ENCODE measurements at places on chromosomes 2 and 18.

DNA sequence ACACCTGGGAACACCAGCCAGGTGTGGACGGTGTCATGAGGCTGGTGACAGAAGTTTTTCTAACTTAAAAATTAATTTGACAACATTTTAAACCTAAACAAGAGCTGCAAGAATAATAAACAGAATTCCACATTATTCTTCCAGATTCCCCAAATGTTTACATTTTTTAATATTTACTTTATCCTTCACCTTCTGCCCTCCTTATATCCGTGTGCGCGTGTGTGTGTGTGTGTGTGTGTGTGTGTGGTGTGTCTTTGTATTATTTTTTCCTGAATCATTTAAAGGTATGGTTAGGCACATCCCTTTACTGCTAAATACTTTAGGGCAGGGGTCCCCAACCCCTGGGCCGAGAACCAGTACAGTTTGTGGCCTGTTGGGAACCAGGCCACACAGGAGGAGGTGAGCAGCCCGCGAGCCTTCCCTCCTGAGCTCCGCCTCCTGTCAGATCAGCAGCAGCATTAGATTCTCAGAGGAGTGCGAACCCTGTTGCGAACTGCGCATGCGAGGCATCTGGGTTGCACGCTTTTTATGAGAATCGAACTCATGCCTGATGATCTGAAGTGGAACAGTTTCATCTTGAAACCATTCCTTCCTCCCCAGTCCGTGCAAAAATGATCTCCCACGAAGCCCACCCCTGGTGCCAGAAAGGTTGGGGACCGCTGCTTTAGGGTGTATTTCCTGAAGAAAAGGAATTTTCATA is 16.4 kb upstream of the IL1R2 start:
- DNase-seq: no peak

GRCh38 chr18:13562494-13563029 is 163.8 kb downstream of the FAM210A start:
- peak; percentile 52 for DNase-seq

GRCh38 chr18:7174344-7175095 is 56.4 kb upstream of the LRRC30 start:
- no peak for DNase-seq

GRCh38 chr18:48200631-48201336 is 208.4 kb downstream of the ZBTB7C start:
- DNase-seq: no peak

- DNase-seq: no peak
Measured at GRCh38 chr2:98026292-98026691, 30.5 kb upstream of the TMEM131 start.

- no peak for DNase-seq
Measured at GRCh38 chr2:161136696-161137324, 23.4 kb upstream of the TANK start.

DNA sequence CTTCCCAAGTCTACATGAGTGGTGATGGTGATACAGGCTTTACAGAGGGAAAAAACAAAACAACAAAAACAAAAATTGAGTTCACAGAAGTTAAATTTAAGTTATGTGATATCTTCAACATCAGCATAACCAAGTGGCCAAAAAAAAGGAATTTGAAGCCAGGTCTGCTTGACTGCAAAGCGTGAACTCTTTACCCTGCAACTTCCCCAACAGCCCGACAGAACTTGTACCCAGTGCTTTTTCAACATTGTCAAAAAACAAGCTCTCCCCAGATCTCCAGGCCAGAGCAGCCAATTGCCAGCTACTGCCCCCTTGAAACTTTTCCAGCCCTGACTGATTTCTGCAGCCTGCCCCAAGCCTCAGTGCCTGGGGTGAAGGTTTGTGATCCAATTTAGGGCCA is 76.7 kb downstream of the RNF144A start:
- no peak for DNase-seq

- DNase-seq: no peak
Measured at GRCh38 chr2:9264301-9264700, 57.7 kb downstream of the ASAP2 start.

DNA sequence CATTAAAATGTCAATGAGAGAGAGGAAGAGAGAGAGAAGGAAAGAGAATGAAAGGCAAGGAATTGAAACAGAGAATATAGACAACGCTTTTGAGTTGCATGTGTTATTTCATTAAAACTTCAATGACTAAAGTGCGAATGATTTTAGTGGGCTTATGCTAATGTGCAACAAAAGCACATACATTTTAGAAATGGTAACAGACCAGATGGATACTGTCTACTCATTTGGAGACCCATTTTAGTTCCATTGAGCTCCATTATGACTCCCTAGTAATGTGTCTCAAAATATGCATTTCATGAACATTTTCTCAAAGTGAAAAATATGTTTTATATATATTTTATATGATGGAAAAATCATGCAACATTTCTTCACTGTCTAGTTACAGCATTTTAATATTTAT is 622.2 kb upstream of the GCFC2 start:
- DNase-seq: no peak

DNA sequence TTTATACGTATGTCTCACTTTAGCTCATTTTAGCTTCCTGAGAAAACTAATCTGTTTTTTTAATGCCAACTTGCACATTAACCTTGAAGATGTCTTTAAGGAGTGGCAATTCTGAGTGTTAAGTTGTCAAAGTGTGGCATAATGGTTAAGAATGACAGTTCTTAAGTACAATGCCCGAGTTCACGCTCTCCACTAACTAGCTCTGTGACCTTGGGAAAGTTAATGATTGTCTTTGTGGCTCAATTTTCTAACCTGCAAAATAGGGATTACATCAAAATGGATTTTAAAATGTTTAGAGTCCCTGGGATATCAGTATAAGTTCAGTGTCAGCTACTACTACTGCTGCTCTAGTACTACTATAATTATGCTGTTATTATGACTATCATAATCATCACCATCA is 409.7 kb downstream of the SOCS6 start:
- no peak for DNase-seq

- DNase-seq: no peak
Measured at GRCh38 chr2:22737144-22737543, 647.8 kb upstream of the KLHL29 start.

GRCh38 chr2:216110620-216111019 is 1.5 kb downstream of the XRCC5 start:
- DNase-seq: no peak

DNA sequence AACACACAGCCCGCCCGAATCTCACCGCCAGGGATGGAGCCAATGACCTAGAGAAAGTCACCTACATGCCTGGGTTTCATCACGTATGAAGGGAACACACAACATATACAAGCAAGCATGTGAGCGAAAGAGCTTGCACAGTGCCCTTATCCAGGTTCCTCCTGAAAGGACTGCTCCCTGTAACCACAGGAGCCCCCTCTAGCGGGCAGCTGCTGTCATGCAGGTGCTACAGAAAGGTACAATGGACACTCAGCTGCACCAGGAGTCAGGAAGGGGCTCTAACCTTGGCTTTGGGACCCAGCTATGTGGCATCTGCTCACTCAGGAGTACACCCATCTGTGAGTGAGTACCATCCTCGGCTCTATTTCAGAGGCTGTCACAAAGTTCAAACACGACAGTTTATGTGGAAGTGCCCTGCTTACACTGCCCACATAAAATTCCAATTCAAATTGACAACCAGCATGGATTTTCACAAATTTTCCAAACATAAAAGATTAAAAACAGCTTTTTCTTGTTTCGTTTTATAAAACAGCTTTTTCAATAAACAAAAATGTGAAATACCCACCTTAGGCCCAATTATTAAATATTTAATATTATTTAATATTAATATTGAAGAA is 3.5 kb downstream of the NDUFA10 start:
- peak; percentile 19 for DNase-seq

DNA sequence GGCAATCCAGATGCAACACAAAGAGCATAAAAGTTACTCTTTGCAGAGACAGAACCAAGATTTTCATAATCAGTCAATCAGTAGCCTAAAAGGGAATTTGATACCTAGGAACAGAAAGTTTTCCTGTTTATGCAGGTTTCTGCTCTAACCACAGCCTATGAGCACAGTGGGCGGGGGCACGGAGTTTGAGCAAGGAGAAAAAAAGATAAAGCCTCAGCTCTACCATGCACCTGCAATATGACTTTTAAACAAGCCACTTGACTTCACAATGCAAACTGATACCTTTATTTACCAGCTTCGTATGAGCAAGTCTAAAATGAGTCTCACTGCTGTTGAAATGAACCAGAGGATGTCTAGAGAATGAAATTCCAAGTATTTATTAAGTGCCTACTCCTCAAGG is 5.6 kb upstream of the LRATD1 start:
- DNase-seq: no peak

DNA sequence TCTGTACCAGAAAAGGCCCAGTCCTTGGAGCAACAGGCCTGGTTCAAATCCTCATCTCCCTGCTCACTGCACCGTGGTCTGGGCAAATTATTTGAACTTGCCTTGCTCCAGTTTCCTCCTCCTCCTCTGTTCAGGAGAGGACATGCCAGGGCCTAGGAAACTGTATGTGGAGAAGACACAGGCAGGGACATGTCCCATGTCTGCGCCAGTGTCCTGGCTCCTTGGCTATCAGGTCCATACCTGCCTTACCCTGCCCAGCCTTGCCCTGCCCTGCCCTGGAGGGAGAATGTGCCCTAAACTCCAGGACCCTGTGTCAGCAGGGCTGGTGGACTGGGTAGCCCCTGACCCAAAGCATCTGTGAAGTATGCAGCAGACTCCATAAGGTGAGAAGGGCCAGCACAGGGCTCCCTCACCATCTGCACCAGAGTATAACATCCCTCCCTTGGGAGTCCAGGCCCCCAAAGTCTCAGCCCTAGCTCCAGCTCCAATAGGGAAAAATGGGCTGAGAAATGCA is 165.3 kb downstream of the GALNT1 start:
- DNase-seq: no peak

GRCh38 chr2:5764041-5764440 is 71.9 kb downstream of the SOX11 start:
- no peak for DNase-seq

DNA sequence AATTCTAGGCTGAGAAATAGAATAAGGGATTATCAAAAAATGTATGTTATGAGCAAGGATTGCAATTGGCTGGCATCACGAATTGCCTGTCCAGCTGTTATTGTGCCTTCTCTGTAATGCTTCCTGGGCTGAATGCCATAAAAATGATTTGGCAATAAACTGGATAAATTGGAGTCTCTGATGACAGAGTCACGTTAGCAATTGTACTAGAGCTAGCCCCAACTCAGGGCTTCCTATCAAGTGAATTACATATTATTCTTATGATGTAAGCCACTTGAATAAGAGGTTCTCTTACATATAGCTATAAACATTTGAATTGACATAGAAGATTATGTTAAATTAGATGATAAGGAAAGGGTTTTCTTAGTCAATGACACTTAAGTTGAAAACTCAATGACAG is 607.5 kb upstream of the REG3G start:
- DNase-seq: no peak

GRCh38 chr2:207483066-207483465 is 46.7 kb upstream of the CREB1 start:
- DNase-seq: no peak

GRCh38 chr18:70284976-70285620 is 3.7 kb upstream of the SOCS6 start:
- DNase-seq: no peak

DNA sequence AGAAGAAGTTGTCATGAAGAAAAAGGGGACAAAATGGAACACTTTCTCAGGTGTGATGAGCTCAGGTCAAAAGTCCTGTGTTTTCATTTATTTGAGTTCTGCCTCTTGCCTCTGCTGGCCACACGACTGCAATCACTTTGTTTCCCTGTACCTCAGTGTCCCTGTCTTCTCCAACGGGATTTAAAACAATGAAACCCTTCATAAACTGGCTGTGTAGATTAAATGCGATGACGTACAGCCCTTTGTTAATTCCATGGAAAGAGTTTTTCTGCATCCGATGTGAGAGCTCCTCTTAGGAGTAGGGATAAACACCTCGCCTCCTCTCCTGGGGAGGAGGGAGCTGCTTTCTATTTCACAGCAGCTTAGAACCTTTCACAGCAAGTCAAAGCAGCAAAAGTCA is 51.5 kb upstream of the CNGA3 start:
- DNase-seq: no peak

DNA sequence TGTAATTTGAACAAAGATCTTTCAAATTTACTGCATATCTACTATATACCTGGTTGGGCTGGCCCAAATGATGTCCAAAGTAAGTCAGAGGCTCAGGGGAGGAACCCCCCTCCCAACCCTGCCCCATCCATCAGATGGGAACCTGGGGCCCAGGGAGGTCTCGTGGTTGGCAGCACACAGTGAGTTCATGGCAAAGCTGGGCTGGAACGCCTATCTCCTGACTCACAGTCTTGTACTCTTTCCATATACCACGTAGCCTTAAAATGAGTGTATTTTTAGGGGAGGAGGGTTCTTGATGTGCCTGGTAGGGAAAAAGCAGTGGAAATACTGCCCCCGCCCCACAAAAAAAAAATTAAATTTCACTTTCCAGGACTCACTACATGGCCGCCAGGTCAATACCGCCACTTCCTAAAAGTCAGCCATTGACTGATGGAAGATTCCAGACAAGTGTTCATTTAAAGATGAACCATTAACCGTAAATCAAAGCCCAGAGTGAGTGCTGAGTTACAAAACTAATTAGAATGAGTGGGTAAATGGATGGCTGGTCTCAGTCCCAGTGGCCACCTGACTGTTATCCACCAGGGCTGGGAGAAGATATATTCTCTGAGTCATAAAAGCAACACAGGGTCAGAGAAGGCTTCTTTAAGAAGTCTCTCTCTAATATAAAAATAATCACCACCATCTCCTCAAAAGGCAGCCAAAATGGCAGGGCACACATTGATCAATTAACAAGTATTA is 80.5 kb downstream of the ZBTB7C start:
- no peak for DNase-seq

- no peak for DNase-seq
Measured at GRCh38 chr2:173866874-173867618, 98.1 kb downstream of the SP3 start.

DNA sequence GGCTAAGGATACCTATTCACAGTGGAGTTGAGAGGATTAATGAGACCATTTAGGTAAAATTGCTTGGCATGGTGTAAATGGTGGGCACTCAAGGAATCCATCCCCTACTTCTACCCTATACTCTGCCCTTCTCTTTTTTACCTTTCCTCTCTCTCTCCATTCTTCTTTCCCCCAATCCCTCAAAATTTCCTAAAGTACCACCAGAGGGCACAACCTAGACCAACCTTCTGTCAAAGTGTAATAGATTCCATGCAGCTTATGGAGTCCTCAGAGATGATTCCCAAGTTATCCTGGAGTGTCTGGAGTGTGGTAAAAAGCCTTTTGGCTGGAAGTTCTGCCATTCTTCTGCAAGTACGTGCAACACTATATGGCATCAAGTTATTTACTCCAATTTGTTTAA is 33.0 kb upstream of the CCDC195 start:
- no peak for DNase-seq

Measured in activated CD8-positive, alpha-beta memory T cell treated with anti-CD3 and anti-CD28 coated beads for 4 hours (primary cell).